Kidney tubule cell (primary cell): ENCODE measurements at places on chromosomes 12 and 14.

GRCh38 chr12:31321186-31321896 lies 4.6 kb downstream of the SINHCAF start:
- DNase-seq: no peak

GRCh38 chr12:29133181-29133580 lies 15.9 kb upstream of the FAR2 start:
- DNase-seq: no peak

DNA sequence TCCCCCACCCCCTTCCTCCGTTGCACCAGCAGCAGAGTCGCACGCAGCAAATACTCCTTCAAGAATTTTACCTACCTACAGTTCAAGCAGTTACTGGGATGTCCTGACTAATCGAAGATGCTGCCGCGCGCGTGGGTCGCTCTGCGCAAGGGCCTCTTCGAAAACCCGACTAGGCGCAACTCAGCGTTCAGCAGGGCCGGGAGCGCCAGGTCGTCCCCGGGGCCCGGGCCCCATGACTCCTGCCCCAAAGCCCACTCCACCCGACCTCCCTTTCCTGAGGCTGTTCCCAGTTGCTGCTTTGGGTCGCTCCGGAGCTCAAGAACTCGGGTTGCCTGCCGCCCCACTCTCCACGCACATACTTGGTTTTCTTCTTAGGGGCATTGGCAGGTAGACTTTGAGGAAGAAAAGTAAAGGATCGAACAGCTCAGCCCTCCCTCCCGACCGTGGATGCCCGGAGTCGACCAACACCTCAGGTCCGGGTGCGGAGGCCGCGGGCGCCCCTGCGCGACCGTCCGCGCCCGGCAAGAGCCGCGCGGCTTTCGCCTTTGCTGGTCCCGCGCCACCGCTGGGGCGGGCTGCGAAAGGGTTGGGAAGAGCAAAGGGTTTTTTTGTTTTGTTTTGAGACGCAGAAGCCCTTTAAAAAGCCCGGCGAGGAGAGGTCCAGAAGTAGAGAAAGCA lies 1.9 kb downstream of the BMP4 start:
- no peak for DNase-seq

DNA sequence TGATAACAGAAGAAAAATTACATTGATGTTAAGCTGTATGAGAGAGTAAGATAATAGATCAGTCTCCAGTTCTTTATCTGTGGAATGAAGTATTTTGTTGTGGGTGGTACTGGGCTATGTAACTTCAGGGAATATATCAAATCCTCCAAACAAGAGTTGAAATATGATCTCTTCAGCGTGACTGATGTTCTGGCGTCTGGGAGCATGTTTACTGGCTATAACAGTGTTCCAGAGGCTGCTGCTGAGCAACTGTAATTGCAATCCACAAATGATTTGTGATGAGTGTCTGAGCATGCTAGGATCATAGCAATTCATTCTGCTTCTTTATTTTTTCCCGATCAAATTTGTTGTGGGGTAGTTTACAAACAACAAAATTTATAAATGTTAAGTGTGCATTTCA lies 18.6 kb upstream of the CCDC198 start:
- DNase-seq: no peak

- no peak for DNase-seq
Observed at GRCh38 chr12:99235381-99235780, 412.2 kb upstream of the GARIN6 start.

- DNase-seq: no peak
Observed at GRCh38 chr14:26856876-26857518, 259.2 kb upstream of the NOVA1 start.

DNA sequence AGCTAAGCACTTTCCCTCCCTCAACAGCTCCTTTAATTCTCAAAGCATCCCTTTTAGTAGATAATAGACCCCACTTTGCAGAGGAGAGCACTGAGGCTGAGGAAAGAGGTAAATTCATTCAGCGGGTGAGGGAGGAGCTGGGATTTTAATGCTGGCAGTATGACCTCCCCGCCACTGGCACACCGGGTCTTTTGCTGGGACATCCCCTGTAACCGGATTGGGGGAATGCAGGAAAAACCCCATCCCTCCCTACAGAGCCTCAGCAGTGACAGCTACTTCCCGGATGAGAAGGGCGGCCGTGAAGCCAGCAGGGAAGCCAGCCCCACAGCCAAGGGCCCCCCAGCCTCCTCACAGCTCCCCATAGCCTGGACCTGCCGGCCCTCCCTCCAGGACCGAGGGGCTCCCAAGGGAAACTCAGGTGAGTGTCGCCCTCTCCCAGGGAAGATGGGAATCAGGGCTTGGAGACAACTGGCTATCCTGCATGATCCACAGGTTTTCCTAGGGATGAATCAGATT lies 12.1 kb downstream of the ZBTB39 start:
- no peak for DNase-seq

DNA sequence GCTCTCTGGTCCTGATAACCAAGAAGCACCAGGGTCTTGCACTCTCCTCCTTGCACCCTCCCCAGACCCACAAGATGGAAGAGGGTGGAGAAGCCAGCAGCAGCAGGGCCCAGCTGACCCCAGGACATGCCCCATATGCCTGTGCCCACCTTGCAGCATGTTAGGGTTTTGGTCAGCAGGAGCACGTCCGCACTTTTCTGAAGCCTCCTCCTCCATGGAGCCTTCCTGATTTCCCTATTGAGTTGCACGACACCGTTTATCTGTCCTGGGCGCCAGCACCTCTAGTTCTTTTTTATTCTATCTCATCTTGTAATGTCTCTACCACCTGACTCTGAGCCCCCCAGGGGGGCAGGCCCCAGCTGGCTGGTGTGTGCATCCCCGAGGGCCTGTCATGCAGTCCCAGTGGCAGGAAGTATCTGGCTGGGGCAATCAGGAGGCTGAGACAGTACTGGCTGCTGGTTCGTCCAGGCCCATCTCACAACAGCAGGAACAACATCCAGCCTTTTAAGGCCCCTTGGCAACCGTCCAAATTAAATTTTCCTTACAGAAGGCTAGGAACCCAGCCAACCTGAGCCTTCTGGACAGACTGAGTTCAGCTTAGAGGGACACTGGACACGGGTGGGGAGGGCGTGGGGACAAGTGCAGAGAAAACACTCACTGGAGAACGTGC lies 39.6 kb downstream of the CCDC85C start:
- peak; percentile 45 for DNase-seq

GRCh38 chr12:67572492-67572891 lies 76.1 kb upstream of the DYRK2 start:
- no peak for DNase-seq

GRCh38 chr12:13594731-13595514 lies 386.5 kb downstream of the GRIN2B start:
- no peak for DNase-seq
